ENCODE measurements at places on chromosomes 16 and 17. TPM values are rescaled to one million over a fixed set of nuclear protein-coding genes. Genes with fewer than 3 reads are reported as not detected.
A peak's percentile ranks its signal among the peaks of the same experiment; 100 is the strongest.

DNA sequence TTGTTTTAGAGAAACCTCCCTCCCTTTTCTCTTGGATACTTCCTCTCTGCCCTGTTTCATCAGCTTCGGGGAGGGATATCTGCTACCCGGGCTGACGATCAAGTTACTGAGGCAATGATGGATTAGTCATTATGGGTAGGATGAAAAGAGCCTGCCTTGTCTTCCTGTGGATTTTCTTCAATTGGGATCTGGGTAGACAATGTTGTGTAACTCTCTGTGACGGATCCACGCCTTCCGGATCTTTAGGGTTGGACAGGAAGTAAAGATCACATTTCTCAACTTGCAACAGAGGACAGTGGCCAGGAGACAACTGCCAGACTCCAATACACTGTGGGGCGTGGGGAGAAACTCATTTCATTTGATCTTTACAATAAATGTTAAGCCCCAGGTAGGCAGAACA lies 11.3 kb upstream of the CHST6 start:
- peak; percentile 66 for DNase-seq

DNA sequence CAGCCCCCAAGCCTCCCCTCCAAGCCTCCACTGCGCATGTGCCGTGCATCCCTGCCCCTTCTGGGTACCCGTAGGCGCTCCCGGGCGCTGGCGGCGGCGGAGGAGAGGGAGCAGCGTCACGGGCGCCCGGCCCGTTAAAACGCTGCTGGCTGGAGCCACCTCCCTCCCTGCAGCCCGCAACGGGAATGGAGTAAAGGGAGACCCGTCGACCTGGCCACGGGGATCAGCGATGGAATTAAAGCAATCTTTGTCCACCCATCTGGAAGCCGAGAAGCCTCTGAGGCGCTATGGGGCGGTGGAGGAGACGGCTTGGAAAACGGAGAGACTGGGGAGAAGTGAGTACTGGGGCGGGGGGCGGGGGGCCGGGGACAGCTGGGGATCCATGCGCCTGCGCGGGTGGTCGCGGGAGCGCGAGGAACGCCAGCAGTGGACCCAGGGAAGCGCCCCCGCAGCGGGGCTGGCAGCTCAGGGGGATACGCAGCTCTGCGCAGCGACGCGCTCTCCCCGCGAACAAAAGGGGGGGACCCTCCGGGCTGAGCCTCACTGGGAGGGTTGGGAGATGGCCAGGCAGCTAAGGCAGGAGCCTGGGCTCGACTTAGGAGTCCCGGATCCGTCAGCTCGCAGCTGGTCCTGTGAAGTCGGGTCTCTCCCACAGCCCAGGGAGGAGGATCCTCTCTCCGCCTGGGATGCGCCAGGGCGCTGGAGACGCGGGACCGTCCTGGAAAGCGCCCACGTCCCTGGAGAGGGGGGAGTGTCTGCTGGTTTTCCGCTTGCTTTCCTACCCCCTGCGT lies at the start of gene BMERB1:
BMERB1 (plus strand) TSS at position 164 of the 791 bp plus-strand sequence; CDS start at position 230, 66 bp downstream.
- DNase-seq: peak; percentile 81

GRCh38 chr16:15976225-15976812 lies 26.9 kb downstream of the ABCC1 start:
- no peak for DNase-seq

- DNase-seq: no peak
Measured at GRCh38 chr17:74742153-74742515, 5.1 kb downstream of the RAB37 start.

- DNase-seq: no peak
Measured at GRCh38 chr16:27424772-27425498, 23.0 kb downstream of the IL21R start.

- no peak for DNase-seq
Measured at GRCh38 chr16:52773026-52773425, 226.1 kb upstream of the TOX3 start.

GRCh38 chr16:69482410-69482991 lies 58.1 kb downstream of the CYB5B start:
- peak; percentile 93 for DNase-seq

- DNase-seq: peak; percentile 94
Measured at GRCh38 chr16:58127033-58127556, 2.1 kb downstream of the CFAP20 start.

Gene TERB1
- total RNA-seq: not detected

Gene NXPH3
- 1.1 TPM for total RNA-seq

Gene KRTAP9-8
- total RNA-seq: not detected

Gene SHBG
- total RNA-seq: 0.22 TPM

Gene NPIPB12
- total RNA-seq: 4.6 TPM

Gene PRR29
- 0.60 TPM for total RNA-seq

Gene B4GALNT2
- not detected for total RNA-seq

Gene SLC35G6
- total RNA-seq: not detected

Gene CD300LF
- total RNA-seq: not detected

All from lung microvascular endothelial cell (primary cell).